MG63 (cell line): ENCODE measurements at places on chromosomes 13 and 19. TPM values are rescaled to one million over a fixed set of nuclear protein-coding genes. Genes with fewer than 3 reads are reported as not detected.

KBTBD7 gene
- 0.72 and 2.6 TPM in 2 replicates for total RNA-seq

DNA sequence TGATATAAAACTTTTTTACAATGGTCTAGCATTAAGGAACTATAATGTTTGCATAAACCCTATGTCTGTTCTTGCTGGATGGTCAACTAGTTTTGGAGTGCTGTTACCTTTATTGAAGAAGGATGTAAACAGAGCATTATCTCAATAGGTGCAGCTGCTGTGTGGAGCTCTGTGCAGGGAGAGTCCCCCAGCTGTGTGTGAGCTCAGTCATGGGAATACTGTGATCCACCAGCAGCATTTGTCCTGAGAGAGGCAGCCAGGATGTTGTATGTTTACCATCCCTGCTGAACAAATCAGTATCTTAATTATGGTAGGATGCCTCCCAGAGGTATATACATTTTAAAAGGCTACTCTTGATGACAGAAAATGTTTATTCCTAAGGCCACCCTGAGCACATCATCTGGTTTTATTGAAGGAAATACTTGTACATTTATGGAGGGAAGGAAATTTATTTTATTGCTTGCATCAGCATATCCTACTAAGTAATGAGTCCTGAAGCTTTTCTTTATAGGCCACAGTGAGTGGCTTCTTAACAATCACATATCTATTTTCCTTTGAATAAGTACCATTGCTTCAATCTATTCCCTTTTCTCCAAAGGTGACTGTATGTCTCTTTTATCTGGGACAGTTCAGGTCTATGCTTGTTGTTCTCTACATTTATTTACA lies 11.7 kb downstream of the RAP2A start:
- no peak for DNase-seq

GRCh38 chr13:105972306-105972721 lies 563.1 kb downstream of the EFNB2 start:
- no peak for DNase-seq

DNA sequence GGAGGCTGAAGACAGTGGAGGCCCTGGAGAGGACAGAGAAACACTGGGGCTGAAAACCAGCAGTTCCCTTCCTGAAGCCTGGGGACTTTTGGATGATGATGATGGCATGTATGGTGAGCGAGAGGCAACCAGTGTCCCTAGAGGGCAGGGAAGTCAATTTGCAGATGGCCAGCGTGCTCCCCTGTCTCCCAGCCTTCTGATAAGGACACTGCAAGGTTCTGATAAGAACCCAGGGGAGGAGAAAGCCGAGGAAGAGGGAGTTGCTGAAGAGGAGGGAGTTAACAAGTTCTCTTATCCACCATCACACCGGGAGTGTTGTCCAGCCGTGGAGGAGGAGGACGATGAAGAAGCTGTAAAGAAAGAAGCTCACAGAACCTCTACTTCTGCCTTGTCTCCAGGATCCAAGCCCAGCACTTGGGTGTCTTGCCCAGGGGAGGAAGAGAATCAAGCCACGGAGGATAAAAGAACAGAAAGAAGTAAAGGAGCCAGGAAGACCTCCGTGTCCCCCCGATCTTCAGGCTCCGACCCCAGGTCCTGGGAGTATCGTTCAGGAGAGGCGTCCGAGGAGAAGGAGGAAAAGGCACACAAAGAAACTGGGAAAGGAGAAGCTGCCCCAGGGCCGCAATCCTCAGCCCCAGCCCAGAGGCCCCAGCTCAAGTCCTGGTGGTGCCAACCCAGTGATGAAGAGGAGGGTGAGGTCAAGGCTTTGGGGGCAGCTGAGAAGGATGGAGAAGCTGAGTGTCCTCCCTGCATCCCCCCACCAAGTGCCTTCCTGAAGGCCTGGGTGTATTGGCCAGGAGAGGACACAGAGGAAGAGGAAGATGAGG lies 1.5 kb downstream of the PPP1R15A start:
- no peak for DNase-seq
